Umbilical cord (tissue), 2 donors: ENCODE measurements at places on chromosomes 6 and 20.
A peak's percentile ranks its signal among the peaks of the same experiment; 100 is the strongest.

- DNase-seq: no peak
Observed at GRCh38 chr6:159357211-159357915, 188.2 kb downstream of the FNDC1 start.

DNA sequence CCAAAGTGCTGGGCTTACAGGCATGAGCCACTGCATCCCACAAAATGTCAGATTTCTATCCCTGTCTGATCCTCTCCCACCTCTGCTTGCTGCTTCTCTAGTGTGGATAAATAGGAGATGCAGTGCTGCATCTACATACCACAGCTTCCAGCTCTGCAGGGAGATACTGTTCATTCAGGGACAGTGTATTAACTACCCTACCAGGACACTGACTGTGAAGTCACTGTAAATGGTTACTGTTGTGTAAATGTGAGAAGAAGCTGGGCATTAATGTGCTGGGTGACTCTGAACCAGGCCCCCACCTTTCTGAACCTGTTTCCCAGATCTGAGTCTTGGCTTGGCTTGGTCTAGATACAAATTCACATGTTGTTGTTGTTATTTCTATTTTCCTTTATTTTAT lies 488.6 kb upstream of the SULF2 start:
- DNase-seq: no peak

DNA sequence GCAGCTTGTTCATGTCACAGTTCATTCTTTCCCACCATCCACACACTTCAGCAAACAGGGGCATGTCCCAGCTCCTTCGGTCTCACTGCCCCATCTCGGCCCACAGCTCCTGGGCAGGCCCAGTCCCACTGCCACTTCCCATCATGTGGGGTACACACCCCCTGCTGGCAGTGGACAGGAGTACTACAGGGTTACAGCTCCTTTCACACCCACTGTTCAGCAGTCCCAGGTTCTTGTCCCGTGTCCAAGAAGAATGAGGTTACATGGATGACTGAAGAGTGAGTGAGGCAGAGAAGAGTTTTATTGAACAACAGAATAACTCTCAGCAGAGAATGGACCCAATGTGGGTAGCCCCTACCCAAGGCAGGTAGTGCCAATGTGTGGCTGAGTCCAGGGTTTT lies 77.8 kb upstream of the SMLR1 start:
- DNase-seq: no peak

GRCh38 chr20:60030471-60030870 lies 72.2 kb downstream of the CDH26 start:
- no peak for DNase-seq

- DNase-seq: no peak
Observed at GRCh38 chr20:57747861-57748481, 38.2 kb upstream of the PMEPA1 start.

DNA sequence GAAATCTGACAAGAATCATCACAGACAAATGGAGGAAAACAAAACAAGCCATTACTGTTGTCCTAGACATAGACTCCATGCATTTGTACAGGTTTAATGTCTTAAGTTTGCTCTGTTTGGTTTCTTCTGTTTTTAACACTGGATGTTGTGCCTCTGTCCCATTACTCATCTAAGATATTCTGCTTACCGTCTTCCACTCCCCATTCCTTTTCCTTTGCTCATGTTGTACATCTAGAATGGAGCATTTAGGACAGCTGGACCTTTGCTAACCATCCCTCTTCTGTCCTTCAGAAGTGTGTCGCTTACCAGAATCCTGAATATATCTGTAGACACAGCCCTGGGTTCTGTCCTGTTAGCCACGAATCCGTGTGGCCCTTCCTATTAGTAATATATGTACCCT lies 35.2 kb downstream of the RAB22A start:
- DNase-seq: peak; percentile 9

DNA sequence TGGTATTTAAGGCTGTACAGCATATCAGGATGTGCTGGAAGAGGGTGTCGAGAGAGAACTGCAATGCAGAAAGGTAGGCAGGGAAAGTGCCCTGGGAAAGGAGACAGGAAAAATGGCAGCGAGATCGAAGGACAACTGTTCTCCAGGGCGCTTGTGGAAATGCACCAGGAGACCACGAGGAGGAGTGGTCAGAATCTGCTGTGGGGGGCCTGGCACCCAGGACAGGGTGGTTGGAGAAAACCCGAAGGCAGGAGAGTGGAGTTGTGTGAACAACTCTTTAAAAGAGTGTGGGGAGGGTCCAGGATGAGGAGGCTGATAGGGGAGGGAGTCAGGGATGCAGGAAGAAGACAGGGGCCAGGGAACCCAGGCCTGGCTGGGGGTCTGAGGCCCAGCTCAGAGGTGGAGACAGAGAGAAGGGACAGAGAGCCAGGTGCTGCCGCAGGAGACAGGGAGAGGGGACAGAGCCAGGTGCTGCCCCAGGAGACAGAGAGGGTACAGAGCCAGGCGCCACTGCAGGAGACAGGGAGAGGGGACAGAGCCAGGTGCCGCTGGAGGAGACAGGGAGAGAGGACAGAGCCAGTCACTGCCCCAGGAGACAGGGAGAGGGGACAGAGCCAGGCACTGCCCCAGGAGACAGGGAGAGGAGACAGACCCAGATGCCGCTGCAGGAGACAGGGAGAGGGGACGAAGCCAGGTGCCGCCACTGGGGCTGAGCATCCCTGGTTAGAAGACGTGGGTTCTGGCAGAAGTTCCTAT lies 9.3 kb downstream of the SLC22A1 start:
- DNase-seq: no peak

GRCh38 chr6:3584606-3585005 lies 127.8 kb upstream of the SLC22A23 start:
- DNase-seq: no peak

GRCh38 chr6:46053039-46053933 lies 37.6 kb upstream of the CLIC5 start:
- DNase-seq: peak; percentile 48

DNA sequence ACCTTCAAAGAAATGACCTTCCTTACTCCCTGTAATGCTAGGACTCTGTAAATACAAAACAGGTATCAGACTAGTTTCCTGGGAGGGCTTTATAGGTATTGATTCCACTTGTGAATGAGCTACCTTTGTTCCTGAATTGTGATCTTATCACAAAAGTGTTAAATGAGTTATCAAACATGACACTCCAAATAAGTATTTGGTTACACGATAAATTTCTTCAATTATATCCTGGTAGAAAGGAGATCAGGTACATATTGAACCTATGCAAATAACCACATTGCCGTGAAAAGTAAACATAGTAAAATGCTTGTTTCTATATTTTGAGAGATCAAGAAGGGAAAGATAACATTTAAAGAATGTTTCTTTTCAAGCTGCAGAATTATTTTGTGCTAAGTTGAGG lies 285.3 kb downstream of the HIVEP2 start:
- DNase-seq: no peak

GRCh38 chr20:31894980-31895675 lies 24.7 kb downstream of the TTLL9 start:
- DNase-seq: peak; percentile 35

DNA sequence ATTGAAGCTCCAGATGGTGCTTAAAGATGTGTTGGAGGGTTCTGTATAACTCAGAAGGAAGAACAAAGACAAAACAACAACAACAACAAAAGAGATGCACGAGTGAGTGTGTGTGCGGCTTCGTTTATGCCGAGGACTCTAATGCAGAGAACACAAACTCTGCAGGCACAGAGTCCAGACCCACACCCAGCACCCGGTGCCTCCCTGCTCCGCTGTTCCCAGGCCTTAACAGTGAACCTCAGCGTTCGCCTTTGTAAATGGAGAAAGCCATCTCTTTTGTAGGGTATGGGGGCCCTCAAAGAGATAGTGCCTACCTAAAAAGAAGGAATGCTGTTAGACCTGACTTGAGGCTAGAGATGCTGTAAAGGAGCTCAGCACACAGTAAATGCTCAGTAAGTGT lies 243.3 kb downstream of the ERMARD start:
- DNase-seq: no peak

- no peak for DNase-seq
Observed at GRCh38 chr20:45061244-45061643, 39.7 kb downstream of the KCNS1 start.

- DNase-seq: no peak
Observed at GRCh38 chr20:46699651-46700359, 9.6 kb upstream of the SLC2A10 start.

- DNase-seq: no peak
Observed at GRCh38 chr6:16922282-16922681, 161.0 kb upstream of the ATXN1 start.

GRCh38 chr6:11497881-11498280 lies 39.7 kb upstream of the TMEM170B start:
- DNase-seq: no peak

GRCh38 chr20:51473771-51474170 lies 68.7 kb downstream of the NFATC2 start:
- no peak for DNase-seq

- DNase-seq: no peak
Observed at GRCh38 chr6:34571388-34571787, 15.3 kb upstream of the SPDEF start.
